Fibroblast of villous mesenchyme (primary cell): ENCODE measurements at places on chromosomes 7 and 10.
A peak's percentile ranks its signal among the peaks of the same experiment; 100 is the strongest.

DNA sequence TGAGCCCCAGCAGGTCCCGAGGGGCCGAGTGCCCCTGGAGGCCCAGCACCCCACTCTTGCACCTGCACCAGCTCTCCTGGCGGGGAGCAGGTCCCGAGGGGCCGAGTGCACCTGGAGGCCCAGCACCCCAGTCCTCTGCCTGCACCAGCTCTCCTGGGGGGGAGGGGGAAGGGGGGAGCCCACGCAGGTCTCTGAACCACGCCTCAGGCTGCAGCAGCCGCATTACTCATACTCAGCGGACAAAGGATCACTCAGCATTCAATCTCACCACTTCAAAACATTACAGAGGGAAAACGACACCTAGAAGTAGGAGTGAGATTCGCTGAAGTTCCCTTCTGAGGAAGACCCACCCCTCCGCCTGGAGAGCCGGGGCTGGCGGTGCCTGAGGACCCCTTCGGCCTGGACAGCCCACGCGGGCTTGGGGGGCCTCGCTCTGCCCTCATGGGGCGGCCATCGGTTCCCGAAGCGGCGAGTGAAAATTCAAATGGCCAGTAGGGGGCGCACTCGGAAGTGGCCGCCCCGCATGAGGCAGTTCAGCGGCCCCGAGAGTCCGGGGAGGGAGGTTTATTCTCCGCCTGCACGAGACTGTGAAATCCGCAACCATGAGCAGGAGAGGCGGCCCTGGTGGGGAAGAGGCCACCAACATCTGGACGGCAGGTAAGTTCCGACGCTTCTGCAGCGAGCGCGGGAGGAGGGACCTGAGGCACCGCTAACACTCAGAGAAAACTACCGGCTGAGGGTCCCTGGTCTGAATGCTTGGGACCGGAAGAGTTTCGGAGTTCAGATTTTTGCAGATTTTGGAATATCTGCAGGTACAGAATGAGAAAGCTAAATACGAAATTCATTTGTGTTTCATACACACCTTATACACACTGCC lies 1.1 kb upstream of the GPER1 start:
- peak; percentile 66 for DNase-seq

GRCh38 chr7:47714669-47715607 lies 133.0 kb upstream of the TNS3 start:
- no peak for DNase-seq

GRCh38 chr7:48617993-48618392 lies 306.4 kb upstream of the CDC14C start:
- DNase-seq, result no peak

GRCh38 chr10:90871279-90871765 lies 452 bp upstream of the RPP30 start:
- DNase-seq, result peak; percentile 86

DNA sequence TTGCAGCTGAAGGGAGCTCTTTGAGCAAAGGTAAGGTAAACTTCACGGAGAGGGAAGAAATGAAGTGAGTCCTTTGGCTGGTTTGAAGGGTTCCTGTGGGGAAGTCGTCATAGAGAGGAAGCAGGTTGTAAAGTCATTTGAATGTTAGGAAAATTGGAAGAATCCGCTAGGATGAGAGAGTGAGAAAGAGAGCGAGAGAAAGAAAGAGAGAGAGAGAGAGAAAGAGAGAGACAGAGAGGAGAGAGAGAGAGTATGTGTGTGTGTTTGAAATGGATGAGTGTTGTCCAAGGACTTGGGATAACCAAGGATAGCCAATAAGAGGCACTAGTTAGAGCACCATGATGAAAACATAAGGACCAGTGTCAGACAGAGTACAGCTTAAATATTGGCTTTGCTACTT lies 43.1 kb downstream of the FEZF1 start:
- DNase-seq, result no peak
